Prostate gland (tissue), 2 donors: ENCODE measurements at places on chromosomes 7 and 10. TPM values are rescaled to one million over a fixed set of nuclear protein-coding genes. Genes with fewer than 3 reads are reported as not detected.

GRCh38 chr10:3399756-3400155, 227.2 kb upstream of the PITRM1 start:
- no peak overlapping the region for H3K4me3 ChIP-seq
- no peaks in the 10 kb centered on the region for H3K27me3 ChIP-seq
- no peak for DNase-seq
- no peaks in the 10 kb centered on the region for H3K4me1 ChIP-seq

DNA sequence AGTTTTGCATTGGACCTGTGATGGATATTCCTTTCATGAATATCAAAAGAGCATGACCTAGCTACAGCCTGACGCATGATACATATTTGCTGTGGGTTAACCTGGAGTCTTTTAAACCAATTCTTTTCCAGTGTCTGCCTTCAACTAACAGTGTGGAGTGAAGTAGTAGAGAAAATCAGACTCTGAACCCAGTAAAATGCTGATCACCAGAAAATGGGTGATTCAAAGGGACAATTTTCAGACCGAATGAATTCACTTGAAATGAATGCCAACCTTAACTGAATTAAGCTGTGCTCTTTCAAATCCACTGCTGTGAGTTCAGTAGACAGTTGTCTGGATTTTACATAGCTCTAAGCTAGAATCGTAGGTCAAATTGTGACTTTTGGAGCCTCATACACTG, 123.0 kb downstream of the CDK14 start:
- H3K4me1 ChIP-seq, result no peaks in the 10 kb centered on the region
- no peak for DNase-seq
- no peak overlapping the region for H3K27ac ChIP-seq

- peak; percentile 38 for DNase-seq
- no peaks in the 10 kb centered on the region for H3K36me3 ChIP-seq
- no peaks in the 10 kb centered on the region for H3K4me1 ChIP-seq
- no peak overlapping the region for H3K27ac ChIP-seq
- H3K27me3 ChIP-seq, result no peaks in the 10 kb centered on the region
- no peak overlapping the region for H3K4me3 ChIP-seq
Measured at GRCh38 chr7:81447351-81447952, 322.4 kb downstream of the HGF start.

Gene ANXA8
- 8.2 TPM for total RNA-seq

DNA sequence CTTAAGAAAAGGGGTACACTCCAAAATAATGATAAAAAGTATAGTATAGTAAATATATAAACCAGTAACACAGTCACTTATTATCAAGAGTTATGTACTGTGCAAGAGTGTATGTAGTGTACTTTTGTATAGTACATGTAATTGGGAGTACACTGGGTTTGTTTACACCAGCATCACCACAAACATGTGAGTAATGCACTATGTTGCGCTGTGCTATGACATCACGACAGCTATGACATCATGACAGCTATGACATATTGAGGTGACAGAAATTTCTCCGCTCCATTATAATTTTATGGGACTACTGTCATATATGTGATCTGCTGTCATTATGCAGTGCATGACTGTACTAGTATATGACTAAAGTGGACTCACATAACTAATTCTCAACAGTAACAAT, 84.6 kb downstream of the KMT2C start:
- H3K36me3 ChIP-seq, result no peaks in the 10 kb centered on the region
- H3K4me3 ChIP-seq, result no peak overlapping the region
- no peaks in the 10 kb centered on the region for H3K4me1 ChIP-seq
- no peak overlapping the region for H3K27ac ChIP-seq

- no peak overlapping the region for H3K4me3 ChIP-seq
- H3K36me3 ChIP-seq, result no peaks in the 10 kb centered on the region
- no peak overlapping the region for H3K27ac ChIP-seq
- no peaks in the 10 kb centered on the region for H3K27me3 ChIP-seq
- H3K4me1 ChIP-seq, result no peaks in the 10 kb centered on the region
Measured at GRCh38 chr7:35485436-35485835, 209.5 kb downstream of the HERPUD2 start.

GRCh38 chr10:113042868-113043267, 92.8 kb downstream of the TCF7L2 start:
- no peak overlapping the region for H3K4me3 ChIP-seq
- H3K4me1 ChIP-seq, result no peaks in the 10 kb centered on the region
- H3K36me3 ChIP-seq, result no peaks in the 10 kb centered on the region
- no peaks in the 10 kb centered on the region for H3K27me3 ChIP-seq

DNA sequence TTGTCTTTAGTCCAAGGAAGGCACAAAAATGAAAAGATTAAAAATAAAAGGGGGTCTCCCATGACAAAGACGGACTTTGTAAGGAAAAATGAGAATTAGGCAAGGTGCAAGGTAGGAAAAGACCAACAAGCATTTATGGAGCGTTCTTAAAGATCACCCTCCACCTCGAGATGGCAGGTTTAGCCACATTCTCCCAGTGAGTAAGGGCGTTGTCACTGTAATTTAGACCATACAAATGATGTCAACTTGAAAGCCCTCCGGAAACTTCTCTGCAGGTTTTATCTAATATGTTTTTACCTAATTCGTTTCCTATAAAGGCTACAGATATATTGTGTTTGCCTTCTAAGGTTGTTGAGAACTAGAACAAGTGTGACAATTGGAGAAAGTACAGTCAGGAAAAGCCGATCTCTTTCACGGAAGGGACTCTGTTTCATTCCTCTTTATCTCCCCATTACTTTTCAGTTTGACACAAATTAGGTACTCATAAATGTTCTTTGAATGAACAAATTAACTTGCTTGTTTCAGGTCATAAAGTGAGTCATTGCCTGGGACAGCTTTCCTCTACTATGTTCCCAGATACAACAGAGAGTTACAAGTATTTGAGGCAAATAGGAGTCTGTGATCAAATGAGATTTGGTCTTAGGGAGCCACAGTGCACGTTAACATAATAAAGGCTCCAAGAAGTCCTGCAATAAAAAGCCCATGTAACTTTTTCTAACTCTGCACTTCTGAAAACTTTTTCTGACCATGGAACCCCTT, 102.6 kb upstream of the HABP2 start:
- DNase-seq, result no peak
- no peaks in the 10 kb centered on the region for H3K27me3 ChIP-seq
- H3K4me3 ChIP-seq, result no peak overlapping the region
- no peak overlapping the region for H3K27ac ChIP-seq
- no peaks in the 10 kb centered on the region for H3K4me1 ChIP-seq
- no peaks in the 10 kb centered on the region for H3K36me3 ChIP-seq

Gene CLEC2L
- total RNA-seq, result 3.0 TPM

DNA sequence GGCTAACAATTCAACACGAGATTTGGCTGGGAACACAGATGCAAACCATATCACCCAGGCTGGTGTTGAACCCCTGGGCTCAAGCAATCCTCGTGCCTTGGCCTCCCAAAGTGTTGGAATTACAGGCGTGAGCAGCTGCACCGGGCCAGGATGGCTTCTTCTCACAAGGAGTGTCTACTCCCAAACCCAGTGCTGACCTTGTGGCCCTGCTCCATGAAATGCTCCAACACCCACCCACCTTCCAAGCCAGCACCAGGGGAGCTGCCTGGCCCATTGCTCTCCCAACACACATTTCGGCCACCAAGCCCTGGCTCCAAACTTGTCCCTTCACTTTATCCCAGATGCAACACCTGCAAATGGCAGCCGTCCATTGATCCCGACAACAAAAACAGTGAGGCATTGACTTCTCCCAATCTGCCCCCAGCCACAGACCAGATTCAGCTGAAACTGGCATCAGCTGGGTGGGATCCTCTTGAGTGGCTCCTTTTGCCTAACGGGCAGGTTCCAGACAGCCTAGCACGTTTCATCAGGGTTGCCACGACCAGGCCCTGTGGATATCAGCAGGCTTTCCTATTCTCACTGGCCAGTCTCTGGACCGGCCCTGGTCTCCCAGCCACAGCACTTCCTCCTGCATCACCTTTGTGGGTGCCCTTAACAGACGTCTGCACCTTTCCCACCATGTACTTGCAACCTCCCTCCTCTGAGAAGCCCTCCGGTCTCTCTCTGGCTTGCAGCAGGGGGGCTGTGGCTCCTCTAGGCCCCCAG, 105.7 kb upstream of the CARD11 start:
- H3K36me3 ChIP-seq, result no peaks in the 10 kb centered on the region
- no peak for DNase-seq
- no peak overlapping the region for H3K27ac ChIP-seq
- no peak overlapping the region for H3K4me3 ChIP-seq
- H3K4me1 ChIP-seq, result no peaks in the 10 kb centered on the region
- no peaks in the 10 kb centered on the region for H3K27me3 ChIP-seq
